ENCODE measurements at places on chromosomes 3 and 15. TPM values are rescaled to one million over a fixed set of nuclear protein-coding genes. Genes with fewer than 3 reads are reported as not detected.

Gene DLL4
- total RNA-seq, result not detected

Gene INSYN1
- 4.7 TPM for total RNA-seq

Gene GOLGA6A
- total RNA-seq, result under 0.01 TPM

Gene ERICH6
- under 0.01 TPM for total RNA-seq

Gene FILIP1L
- 5.9 TPM for total RNA-seq

Gene EFCAB12
- under 0.01 TPM for total RNA-seq

Measured in osteoblast (primary cell).